ENCODE measurements at places on chromosomes 2 and 18. TPM values are rescaled to one million over a fixed set of nuclear protein-coding genes. Genes with fewer than 3 reads are reported as not detected.

AQP12B gene
- total RNA-seq = not detected

QPCT gene
- total RNA-seq = 23.2 TPM

CDK15 gene
- 5.7 TPM for total RNA-seq

MC4R gene
- 0.13 TPM for total RNA-seq

TYMS gene
- 69.6 TPM for total RNA-seq

SLC11A1 gene
- 0.63 TPM for total RNA-seq

GPR75 gene
- 0.98 TPM for total RNA-seq

CRYGC gene
- not detected for total RNA-seq

NEU4 gene
- under 0.01 TPM for total RNA-seq

SFT2D3 gene
- total RNA-seq = 8.5 TPM
